ENCODE measurements at places on chromosomes 4 and X.

GRCh38 chr4:181693517-181693916 lies 549.7 kb upstream of the TENM3 start:
- DNase-seq = no peak

DNA sequence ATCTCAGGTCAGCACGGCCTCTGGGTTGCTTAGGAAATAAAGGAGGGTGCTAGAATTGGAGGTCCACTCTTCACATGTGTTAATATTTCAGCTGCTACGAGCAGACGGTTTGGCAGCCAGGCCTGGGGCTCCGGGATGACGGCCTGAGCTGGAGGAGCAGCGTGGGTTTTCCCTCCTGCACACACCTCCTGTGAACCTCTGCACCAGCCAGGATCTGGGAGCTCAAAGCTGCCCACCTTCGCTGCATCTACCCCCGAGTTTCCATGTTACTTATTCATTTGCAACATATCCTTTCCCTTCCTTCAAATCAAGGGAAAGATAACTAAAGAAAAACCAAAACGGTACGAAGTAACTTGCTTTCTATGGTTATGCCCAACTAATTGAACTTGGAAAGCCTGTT lies 13.6 kb downstream of the STOX2 start:
- DNase-seq = no peak

DNA sequence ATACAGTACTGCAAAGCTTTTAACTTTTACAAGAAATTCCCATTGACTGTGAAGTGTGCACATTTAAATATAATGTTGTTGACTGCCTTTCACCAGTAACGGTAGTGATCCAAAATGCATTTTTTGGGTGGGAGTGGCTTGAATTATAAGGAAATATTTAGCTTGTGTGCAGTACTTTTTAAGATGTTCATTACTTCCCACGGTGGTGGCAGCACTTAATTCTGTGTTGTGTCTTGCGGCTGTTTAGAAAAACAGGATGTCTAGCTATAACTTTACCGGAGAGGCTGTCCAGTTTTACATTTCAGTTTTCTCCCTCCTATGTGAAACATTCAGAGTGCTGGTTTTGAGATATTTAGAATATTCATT lies 1.7 kb downstream of the TMEM131L start:
- DNase-seq = no peak

- DNase-seq = no peak
Observed at GRCh38 chrX:36844857-36845256, 163.3 kb upstream of the FAM47C start.

DNA sequence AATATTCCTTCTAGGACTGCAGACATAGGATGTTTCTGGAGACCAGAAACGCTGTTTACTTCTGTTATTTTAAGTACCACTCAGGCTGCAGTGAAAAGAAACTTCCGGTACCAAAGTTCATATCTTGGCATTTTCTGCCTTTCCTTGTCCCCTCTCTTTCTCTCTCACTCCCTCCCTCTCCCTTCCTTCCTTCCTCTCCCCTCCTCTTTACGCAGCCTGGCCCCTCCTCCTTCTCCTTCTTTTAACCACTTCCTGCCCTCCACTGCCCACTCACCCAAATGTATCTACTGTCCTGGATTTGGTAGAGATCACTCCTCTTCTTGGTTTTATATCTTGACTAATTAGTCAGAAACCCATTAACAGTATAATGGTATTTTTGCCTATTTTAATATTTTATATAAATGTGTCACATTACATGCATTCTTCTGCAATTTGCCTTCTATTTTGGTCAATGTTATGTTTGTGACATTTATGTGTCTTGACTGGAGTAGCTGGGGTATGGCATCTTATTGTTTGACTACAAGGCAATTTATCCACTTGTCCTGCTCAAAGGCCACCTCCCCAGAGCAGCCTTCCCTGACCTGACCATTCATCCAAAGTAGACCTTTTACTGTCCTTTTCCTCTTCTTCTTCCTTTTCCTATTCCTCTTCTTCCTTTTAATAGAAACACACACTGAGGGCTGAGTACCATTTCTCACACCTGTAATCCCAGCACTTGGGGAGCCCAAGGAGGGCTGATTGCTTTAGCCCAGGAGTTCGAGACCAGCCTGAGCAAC lies 56.9 kb downstream of the BCOR start:
- DNase-seq = no peak

GRCh38 chrX:40230646-40231045 lies 132.9 kb upstream of the BCOR start:
- no peak for DNase-seq

DNA sequence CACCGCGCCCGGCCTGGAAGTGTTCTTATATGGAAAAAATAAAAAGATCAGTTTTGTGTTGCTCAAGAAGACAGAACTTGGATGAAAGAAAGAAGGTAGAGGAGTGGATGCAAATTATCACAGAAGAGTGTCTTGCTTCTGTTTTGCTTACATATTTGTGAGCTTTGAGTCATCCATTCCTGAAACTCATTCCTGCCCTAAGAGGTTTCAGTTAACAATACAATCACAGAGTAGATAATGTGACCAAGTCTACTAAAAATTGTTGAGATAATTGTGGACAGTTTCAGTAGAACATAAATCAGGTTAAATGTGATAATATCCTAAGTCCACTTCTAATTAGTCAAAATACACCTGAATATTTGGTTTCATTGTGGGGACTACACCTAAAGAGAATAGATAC lies 26.4 kb upstream of the LRCH2 start:
- no peak for DNase-seq

- DNase-seq = no peak
Observed at GRCh38 chr4:57877047-57877458, 766.9 kb upstream of the IGFBP7 start.

GRCh38 chr4:110332483-110332882 lies 134.1 kb upstream of the ELOVL6 start:
- DNase-seq = no peak

- no peak for DNase-seq
Observed at GRCh38 chr4:78645853-78646757, 94.5 kb downstream of the ANXA3 start.

- DNase-seq = no peak
Observed at GRCh38 chrX:40100141-40100536, 2.4 kb upstream of the BCOR start.

DNA sequence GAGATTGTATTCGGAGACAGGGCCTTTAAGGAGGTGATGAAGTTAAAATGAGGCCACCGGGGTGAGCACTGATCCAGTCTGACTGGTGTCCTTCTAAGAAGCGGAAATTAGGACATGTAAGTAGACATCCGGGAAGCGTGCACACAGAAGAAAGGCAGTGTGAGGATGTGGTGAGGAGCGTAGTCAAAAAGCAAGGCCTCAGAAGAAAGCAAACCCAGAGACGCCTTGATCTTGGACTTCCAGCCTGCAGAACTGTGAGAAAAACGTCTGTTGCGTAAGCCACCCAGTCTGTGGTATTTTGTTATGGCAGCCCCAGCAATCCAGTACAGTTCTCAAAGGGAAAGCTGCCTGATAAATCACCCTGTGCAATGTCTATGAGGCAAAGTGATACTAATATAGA lies 153.5 kb downstream of the KCNIP4 start:
- DNase-seq = no peak

DNA sequence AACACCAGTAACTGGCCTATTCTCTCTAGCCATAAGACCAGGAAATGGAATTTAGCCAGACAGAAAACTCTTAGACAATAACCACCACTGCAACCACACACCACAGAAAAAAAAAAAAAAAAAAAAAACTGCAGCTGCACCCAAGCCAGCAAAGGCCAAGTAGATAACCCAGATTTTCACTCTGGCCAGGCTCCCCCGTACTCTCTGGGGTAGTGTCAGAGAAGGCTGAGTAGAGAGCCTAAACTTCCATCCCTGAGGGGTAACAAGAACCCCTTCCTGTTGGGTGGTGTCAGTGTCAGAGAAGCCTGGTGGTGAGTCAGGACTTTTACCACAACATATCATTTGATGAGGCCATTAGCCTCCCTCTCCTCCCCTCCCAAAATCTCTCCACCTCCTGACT lies 5.6 kb upstream of the DLG3 start:
- DNase-seq = no peak

DNA sequence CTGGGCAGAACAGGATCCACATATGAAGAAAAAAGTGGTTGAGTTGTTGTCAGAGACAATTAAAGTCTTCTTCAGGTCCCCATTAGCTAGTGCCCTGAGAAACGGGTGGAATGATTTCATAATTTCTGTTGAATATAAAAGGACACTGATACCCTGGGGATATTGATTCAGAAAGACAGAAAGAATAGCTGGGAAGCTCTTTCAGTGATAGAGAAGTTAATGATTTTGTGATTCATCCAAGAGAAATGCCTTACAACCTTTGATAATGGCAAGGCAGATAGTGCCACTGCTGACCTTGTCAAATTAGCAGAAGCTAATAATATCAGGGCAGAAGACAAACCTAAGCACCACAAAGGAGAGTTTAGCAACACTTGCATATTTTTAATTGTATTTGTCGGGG lies 37.9 kb downstream of the UNC5C start:
- no peak for DNase-seq

- DNase-seq = peak; percentile 2
Observed at GRCh38 chr4:110514889-110515479, 39.0 kb downstream of the ENPEP start.

DNA sequence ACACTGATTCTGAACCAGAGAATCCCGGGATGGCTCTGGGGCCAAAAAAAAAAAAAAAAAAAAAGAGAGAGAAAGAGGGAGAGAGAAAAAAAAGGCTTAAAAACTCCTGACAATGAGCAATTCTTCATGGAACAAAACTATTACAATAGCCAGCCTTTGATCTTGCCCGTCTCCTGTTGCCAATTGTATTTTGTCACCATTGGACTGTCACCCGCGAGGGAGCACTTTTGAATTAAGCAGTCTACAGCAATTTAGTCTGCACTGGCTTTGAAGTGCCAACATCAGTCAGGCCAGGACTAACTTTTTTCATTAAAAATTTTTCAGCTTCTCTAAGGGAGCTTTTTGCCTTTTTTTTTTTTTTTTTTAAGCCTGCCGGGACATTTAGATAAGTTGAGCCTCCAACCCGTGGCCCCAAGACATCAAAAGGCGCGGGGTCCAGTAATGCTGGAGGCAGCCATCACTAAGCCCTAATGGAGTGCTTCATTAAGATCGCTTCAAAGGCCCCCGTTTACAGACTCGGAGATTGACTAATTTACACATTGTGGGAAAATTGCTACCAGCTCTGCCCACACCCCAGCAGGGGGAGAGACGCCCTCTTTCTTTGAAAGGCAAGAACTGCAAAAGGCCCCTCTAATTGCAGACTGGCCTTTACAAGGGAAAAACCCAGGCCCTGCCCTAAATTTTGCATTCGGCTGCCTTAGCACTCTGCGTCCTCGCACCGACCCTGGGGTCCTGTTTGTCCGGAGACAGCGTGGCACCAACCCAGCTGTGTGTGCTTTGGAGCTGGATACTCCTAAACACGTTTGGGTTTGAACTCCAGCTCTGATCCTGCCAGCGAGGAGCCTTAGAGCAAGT lies 98.1 kb upstream of the MSX1 start:
- DNase-seq = no peak

DNA sequence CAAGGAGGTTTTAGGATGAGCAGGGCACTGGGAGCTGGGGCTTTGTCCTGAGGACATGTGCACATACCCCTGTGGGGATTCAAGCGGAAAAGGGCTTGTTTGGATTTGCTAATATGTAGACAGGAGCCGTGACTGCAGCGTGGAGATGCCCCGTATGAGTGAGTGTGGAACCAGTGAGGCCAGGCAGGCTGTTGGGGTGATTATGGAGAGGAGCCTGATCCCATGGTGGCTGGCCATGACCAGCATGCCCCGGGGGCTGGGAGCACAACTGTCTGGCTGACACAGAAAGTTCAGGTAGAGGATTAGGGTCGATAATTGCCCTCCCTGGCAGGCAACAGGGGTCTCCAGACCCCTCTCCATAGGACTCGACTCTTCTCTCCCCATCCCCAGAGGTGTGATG lies 68.8 kb upstream of the STX18 start:
- DNase-seq = no peak

- DNase-seq = no peak
Observed at GRCh38 chr4:89468602-89469001, 161.0 kb upstream of the GPRIN3 start.

GRCh38 chrX:148500423-148501385 lies at the start of gene AFF2:
AFF2 (plus strand) TSS chrX:148500617; CDS start chrX:148501098, 481 bp downstream.
- DNase-seq = peak; percentile 3

DNA sequence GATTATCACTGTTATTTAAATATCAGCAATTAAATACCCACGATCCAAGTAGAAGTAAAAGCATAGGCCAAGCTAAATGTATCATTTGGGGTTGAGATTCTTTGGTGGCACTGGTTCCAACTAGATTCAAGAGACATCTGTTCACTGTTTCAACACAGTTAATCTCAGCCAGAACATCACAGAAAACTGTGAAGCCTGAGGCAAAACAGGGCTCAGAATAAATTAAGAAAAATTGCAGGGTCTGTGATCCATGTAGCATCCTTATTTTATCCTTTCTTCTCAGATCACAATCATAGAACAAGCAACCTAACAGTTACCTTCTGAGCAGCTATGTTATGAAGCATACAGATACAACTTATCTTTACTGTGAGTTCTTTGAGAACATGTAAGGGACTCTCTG lies 23.7 kb downstream of the YTHDC1 start:
- DNase-seq = no peak

DNA sequence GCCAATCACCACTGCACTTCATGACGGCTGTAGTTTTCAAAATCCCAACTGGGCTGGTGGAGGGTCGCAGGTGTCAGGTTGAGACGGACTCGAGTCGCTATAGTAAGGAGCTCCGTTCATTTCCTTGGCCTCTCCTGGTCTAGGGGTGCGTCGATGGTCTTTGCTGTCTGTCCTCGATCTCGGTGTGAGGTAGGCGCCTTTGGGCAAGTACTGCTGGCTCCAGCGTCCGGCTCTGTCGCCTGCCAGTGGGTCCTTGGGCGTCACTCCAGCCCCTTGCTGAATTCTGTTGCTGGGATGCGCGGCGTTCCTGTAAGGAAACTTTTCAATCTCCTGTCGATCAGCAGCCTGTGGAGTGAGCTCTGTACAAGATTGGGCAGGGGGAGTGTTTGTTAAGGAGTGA lies 76.7 kb downstream of the CCNB3 start:
- DNase-seq = no peak

- no peak for DNase-seq
Observed at GRCh38 chr4:72442147-72442546, 126.9 kb downstream of the ADAMTS3 start.

- DNase-seq = no peak
Observed at GRCh38 chr4:58962424-58962823, 1852.2 kb upstream of the IGFBP7 start.

GRCh38 chrX:100904433-100904832 lies 24.3 kb downstream of the XKRX start:
- DNase-seq = no peak

DNA sequence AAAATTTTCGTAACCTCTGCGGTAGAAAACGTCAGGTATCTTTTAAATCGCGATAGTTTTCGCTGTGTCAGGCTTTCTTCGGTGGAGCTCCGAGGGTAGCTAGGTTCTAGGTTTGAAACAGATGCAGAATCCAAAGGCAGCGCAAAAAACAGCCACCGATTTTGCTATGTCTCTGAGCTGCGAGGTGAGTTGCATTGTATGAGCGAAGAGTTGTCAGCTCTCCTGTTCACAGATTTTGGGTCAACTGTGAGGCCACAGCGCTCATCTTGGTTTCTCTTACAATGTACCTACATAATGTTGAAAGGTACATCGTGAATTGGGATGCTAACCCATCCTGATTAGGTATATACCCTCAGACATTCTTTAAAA lies 486 bp downstream of the CLCN3 start:
- no peak for DNase-seq
